ENCODE measurements at places on chromosomes 16 and 17.

DNA sequence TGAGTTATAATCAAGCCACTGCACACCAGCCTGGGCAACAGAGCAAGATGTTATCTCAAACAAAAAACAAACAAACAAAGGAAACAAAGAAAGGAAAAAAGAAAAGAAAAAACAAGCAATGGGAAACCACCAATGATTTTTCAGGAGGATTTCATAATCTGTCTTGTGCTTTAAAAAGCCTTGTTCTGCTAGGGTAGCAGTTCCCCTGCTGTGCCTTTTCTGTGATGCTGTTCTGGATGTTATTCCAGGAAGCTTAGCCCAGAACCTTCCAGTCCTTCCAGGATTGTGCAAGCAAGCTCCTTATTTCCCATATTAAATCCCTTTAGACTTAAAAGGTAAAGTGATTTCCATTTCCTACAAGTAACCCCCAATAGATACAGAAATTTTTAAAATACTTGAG lies 171.1 kb downstream of the ABCC12 start:
- DNase-seq = no peak

- no peak for DNase-seq
These were observed 6.9 kb downstream of the ZNF469 start for GRCh38 chr16:88389621-88390160.

GRCh38 chr16:87531418-87531817 lies 38.6 kb upstream of the ZCCHC14 start:
- DNase-seq = no peak

DNA sequence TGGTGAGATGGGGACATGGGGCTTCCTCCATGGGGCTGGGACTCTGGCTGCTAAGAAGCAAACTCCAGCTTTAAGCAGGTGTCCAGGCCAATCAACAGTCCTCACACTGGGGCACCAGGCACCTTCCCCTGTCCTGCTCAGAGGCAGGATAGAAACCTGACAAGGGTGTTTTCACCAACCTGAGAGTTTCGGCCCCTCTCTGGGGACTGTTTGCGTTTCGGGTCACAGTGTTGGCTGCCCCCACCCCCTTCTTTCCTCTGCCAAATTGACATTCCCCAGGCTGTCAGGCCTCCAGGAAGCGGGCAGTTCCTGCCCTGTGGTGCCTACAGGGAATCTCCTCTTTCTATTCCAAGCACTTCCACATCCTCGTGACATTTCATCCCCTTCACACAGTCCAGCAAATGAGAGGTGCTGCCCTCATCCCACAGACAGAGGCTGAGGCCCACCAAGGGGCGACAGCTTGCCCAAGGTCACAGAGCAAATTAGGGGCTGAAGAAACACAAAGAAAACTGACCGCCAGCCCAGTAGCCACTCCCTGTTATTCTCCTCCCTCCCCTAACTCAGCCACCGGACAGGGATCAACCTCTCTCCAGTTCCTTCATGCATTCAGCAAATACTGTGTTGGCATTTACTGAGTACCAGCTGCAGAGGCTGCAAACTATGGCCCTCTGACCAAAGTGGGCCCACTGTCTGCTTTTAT lies 38.0 kb downstream of the MMP15 start:
- DNase-seq = no peak

DNA sequence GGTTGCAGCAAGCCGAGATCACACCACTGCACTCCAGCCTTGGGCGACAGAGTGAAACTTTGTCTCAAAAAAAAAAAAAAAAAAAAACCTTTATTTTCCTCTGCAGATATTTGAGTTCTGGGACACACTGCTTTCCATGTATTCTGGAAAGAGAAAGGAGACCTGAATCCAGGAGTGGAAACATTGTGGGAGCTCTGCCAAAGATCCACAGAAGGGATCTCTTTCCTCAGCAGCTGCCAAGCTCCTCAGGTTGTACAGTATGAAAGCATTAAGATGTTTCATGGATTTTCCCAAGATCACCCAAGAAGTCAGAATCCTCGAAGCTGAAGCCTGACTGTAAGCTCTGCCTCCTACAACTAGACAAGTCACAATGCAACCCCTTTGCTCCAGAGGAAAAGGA lies 13.5 kb downstream of the NPRL3 start:
- DNase-seq = no peak

DNA sequence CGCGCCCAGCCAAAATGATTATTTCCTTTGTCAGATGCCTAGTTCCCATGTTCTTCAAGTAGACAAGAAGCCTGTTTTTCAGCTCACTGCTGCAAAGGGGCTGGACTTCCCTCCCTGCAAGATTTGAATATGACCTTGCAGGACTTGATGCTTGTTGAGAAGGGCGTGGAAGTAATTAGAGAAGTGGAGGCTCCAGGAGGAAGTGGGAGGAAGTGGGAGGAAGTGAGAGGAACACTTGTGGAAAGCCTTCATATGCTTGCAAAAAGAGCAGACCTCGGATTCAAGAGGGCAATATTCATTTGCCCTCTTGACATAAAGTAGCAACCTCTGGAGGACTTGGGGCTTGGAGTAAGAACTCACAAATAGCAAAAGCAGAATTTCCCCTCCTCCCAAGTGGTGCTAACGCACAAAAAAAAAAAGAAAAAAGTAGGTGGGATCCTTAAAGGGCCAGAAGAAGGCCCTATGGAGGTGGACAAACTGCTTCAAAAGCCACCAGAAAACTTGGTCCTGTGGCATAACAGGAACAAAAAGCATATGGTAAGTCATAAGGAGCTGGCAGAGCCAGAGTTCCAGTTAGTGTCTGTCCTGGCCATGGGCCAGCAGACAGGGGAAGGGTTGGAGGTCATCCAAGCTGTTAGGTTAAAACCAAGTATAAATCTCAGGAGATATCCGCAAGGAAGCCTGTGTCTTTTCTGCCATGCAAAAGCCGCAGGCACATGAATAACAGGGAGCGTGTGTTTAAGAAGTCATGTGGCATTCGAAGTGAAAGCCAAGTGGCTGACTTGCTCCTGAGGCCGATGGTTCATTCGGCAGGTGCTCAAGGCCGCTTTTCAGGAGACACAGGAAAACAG lies 20.6 kb upstream of the PRKAR1A start:
- peak; percentile 63 for DNase-seq

DNA sequence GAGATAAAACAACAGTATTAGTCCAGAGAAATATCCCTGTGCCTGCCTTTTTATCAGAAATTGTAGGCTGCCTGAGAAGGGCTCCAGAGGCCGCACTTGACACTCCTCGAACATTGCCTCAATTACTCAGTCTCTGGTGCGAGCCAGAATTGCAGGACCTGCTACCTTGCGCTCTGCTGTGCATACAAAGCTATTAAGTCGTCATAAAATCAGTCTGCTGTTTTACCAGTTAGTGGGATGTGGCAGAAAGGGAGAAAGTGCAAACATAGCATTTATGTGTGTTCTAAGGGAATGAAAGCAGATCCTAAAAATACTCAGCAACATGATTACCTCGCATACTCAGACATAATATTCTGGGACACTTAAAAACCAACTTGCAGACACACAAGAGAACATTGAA lies 70.6 kb downstream of the TMC6 start:
- DNase-seq = no peak

DNA sequence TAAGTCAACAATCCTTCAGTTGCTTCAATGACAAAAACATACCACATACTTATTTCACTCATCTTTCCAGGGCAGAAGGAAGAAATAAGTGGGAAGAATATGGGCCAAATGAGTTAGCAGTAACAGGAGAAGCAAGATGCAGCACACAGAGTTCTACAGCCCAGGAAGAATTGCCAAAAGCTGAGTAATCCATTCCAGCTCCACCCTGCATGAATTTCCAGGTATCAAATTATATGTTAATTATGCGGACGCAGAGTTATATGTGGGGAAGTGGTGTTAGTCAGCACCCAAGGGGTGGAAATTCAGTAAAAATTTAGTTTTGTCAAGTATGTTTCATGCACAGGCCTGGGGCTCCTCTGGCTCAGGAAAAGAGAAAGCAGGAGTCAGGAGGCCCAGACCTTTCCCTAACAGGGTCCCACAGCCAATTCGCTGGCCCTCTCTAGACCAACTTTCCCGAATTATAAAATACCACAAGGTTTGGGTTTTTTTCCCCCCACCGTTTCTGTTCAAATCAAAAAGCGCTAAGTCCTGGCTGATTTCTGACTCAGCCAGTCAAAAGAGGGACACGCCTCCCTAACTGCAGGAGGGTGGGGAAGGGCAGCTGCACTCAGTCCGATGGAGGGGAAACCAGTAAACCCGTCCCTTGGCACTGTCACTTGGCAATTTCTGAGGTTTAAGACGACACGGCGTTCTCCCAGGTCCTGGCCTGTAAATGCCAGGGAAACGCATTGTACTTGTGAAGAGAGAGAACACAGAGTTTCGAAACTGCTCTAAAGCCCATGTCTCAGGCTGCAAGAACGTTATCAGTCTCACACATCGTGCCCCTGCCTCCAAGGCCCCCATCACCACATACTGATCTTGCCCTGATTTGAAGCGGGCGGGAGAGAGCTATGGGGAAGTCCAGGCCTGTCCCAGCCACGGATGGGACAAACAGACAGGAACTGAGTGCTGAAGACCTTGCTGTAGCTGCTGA lies 58.1 kb downstream of the ZFHX3 start:
- no peak for DNase-seq

DNA sequence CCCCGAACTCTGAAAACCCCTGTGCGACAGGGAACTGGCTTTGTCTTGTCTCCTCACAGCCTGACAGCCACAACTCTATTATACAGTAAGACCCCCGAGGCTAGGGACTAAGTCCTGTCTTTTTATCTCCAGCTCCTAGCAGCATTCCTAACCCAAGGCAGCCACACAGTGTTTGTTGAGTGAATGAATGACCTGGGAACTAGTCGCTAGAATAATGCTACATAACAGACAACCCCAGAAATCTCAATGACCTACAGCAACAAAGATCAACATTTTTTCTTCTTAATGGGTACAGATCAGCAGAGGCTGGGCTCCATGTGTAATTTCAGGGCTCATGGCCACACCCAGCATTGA lies 71.4 kb upstream of the TNRC6C start:
- no peak for DNase-seq

GRCh38 chr17:65194670-65195334 lies 57.6 kb downstream of the RGS9 start:
- DNase-seq = no peak

DNA sequence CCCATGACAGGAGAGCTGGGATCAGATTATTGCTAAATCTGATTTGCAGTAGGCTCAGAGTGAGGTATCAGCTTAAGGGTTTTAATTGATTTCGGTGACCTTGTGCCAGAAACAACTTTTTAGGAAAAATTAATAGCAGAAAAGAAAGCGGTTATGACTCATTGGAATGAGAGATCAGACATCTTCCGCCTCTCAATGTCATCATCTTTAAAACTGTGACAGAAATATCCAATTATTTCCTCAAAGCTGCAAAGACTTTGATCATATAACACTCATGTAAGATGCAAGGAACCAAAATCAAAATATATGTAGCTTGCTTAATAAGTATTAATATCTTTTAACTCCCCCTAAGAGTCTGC lies 190.1 kb upstream of the FOXF1 start:
- DNase-seq = no peak

- no peak for DNase-seq
These were observed 191.9 kb upstream of the KCNJ16 start for GRCh38 chr17:69883120-69883519.

GRCh38 chr17:3915995-3916696 lies at the start of gene P2RX1:
Gene P2RX1 (minus strand): TSS chr17:3916465. CDS start chr17:3916225, 240 bp downstream.
- DNase-seq = peak; percentile 80

DNA sequence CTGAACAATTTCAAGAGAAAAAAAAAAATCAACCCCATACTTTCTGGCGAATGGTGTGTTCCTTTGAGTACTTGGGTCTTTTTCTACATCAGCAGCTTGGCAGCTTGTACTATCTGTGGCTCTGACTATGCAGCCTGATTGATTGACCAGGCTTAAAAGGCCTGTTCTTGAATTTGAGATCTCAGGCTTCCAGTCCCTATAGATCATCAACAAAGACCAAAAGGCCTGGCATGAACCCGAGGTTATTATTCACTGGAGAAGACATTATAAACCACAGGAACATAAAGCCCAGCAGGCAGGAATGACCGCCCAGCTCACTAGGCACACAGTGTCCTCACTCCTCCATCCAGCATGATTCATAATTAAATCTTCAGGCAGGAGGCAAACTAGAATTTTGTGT lies 32.1 kb upstream of the CDH3 start:
- no peak for DNase-seq

DNA sequence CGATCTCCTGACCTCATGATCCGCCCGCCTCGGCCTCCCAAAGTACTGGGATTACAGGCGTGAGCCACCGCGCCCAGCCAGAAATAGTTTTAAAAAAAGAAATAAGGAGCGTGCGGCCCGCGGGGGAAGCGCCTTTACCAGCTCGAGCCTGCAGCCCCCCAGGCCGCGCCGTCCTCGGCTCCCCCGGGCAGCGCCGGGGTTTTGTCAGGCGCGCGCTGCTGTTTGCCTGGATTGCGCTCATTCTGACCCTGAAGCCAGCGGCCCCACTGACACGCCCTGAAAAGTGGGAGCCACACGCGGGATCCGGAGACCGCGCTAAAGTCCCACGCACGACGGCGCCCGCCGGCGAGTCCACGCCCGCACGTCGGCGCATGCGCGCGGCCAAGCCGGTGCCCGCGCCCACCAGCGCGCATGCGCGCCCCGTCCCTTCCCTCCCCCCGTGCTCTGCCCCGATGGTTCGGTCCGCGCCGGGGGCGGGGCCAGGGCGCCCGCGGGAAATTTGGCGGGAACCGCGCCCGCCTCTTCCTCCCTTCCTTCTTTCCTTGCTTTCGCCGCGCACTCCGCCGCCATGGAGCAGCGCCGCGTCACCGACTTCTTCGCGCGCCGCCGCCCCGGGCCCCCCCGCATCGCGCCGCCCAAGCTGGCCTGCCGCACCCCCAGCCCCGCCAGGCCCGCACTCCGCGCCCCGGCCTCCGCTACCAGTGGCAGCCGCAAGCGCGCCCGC lies at the start of gene CDT1:
CDT1 (plus strand) TSS at position 526 of the 724 bp plus-strand sequence; CDS start at position 569, 43 bp downstream.
- DNase-seq = peak; percentile 93

DNA sequence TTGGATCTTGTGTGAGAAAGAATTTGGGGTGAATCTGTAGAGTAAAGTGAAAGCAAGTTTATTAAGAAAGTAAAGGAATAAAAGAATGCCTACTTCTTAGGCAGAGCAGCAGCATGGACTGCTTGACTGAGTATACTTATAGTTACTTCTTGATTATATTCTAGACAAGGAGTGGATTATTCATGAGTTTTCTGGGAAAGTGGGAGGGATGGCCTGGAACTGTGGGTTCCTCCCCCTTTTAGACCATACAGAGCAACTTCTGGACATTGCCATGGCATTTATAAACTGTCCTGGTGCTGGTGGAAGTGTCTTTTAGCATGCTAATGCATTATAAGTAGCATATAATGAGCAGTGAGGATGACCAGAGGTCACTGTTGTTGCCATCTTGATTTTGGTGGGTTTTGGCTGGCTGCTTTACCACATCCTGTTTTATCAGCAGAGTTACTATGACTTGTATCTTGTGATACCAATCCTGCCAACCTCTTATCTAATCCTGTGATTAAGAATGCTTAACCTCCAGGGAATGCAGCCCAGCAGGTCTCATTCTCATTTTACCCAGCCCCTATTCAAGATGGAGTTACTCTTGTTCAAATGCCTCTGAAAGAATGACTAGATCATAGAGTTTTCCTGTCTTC lies 58.7 kb downstream of the HSD17B2 start:
- DNase-seq = no peak

DNA sequence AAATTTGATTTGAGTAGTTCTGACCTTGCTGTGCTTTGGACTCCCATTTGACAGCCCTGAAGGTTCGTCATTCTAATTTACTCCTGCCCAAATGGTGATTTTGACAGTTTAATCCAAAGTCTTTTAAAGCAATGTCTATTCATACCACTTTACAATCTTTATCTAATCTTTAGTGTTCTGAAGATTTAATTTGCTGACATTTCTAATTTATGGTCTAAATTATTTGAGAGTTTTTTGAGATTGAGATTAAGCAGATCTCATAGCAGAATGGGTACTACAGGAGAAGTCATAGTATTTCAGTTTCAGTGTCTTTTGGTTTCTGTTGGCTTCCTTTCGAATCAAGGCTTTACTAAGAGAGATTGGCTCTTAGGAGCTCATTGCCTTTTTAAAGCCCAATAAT lies 32.6 kb upstream of the RASL10B start:
- no peak for DNase-seq
